ENCODE measurements at places on chromosomes 6 and 20.

DNA sequence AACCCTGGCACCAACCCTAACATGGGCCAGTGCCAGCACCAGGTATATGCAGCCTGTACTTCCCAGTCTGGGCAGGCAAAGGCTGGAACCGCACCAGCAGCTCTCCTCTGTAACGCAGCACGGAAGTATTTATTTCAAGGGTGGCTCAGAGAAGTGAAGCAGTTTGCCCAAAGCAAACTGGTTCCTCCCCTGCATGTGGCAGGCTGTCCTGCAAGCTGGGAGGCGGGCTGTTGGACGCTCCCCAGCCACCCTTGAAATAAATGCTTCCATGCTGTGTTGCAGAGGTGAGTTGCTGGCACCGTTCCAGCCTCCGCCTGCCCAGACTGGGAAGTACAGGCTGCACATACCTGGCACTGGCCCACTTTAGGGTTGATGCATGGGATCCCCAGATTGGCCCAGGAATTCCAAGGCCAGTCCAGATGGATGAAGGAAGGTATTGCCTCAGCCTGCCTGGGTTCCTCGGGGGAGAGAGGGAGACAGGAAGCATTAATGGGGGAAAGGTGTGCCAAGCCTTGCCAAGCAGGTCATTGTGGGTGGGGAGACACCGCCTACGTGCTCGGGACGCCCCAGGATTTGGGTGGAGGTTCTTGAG, 49.8 kb downstream of the PPARD start:
- DNase-seq, result no peak

DNA sequence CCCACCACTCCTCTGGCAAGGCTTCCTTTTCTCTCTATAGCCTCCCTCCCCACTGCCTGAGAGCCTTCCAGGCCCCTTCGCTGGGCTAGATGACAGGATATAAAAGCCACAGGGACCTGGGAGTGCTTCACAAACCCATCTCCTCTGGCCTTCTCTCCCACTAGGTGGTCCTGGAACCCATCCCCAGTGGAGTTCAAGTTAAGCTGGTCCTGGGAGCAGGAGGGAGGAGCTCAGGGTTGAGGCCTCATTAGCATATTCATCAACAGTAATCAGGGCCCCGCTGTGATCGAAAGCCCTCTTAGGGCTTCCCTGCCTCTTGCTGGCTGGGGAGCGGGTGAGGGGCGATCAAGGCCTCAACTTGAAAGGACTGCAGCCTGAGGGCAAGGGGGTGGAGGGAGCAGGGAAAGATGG, 9.1 kb downstream of the EBF4 start:
- no peak for DNase-seq

- DNase-seq, result no peak
These were observed 261.5 kb upstream of the SOX4 start for GRCh38 chr6:21332077-21332476.

- no peak for DNase-seq
These were observed 44.6 kb downstream of the APCDD1L start for GRCh38 chr20:58470336-58471192.

DNA sequence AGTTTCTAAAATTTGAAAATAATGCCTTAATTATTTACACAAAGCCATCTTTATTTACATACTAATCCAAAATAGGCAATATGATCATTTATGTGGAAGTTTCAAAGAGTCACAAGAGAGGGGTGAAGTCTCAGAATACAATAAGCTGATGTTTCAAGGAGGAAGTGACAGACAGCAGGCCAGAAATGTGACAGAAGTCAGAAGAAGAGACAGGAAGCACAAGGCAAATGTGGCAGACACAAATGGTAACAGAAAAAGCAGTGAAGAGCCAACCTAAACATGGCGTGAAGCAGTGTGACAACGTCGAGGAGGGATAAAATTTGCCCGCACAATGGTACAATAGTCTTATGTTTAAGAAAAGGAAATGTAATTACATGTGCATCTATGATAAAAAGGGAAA, 59.8 kb downstream of the SHPRH start:
- no peak for DNase-seq

GRCh38 chr6:49110916-49111315, 352.1 kb downstream of the MMUT start:
- DNase-seq, result no peak

DNA sequence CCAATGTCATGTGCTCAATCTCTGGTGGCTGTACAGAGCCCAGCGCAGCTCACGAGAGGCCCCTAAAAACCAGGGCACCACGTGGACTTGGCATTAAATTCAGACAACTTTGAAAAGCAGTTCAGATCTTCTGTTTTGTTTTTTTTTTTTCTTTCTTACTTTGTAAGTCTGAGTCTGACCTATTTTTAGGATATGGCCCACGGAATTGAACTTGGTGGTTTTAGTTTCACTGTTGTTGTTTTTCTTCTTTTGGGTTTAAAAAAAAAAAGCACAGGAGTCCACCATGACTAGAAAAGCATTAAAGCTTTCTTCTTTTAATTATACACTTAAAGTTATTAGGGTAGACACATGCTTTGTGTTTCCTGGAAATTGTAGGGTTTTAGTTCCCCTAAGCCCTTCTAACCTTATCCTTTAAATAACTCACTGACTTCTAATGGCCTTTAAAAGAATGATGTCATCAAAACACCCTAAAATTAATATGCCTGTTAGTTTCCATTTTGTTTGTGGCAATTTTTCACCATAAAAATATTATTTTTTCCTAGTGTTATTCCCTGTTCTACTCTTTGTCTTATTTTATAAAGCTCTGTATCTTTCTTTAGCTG, 48.5 kb upstream of the CCN2 start:
- no peak for DNase-seq

DNA sequence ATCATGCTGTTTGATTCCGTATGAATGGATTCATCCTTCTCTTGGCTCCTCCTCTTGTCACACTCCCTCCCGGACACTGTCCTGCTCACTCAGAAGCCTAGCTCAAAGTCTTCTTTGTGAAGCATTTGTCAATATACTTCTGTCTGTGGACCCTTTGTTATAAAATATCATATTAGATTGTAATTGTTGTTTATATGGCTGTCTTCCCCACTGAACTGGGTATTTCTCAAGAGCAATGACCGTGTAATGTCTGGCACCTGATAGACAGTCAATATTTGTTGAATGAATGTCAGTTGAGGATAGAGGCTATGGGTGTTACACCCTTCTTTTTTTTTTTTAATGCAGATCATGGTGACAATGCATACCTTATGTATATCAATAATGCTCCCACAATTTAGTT, 335.3 kb downstream of the SOX4 start:
- DNase-seq, result no peak

DNA sequence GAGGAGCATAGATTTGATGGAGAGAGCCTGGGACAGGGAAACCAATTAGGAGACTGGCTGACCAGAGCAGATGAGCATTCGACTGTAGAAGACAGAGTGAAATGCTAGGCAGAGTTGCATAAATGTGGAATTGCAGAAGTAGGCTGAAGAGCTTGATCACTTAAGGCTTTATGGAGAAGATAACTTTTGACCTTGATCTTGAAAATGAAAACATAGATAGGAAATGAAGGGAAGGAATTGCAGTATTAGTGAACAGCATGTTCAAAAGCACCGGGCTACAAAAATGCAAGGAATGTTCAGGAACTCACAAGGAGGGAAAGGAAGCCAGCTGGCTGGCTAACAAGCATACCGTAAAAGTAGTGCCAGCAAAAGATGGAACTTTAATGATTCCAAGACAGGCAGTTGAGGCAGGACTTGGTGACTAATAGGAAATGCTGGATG, 20.5 kb upstream of the LTV1 start:
- DNase-seq, result no peak

GRCh38 chr6:12173661-12174060, 116.5 kb upstream of the EDN1 start:
- DNase-seq, result no peak

DNA sequence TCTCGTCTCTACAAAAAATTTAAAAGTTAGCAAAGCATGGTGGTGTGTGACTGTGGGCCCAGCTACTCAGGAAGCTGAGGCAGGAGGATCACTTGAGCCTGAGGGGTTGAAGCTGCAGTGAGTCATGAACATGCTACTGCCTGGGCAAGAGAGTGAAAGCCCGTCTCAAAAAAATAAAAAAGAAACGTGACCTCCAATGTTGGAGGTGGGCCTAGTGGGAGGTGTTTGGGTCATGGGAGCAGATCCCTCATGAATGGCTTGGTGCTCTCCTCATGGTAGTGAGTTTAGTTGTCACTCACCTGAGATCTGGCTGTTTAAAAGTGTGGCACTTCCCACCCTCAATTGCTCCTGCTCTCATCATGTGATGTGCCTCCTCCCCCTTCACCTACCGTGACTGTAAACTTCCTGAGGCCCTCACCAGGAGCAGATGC, 24.3 kb downstream of the RBL1 start:
- no peak for DNase-seq

- DNase-seq, result no peak
These were observed 55.9 kb upstream of the RNF146 start for GRCh38 chr6:127210725-127211124.

DNA sequence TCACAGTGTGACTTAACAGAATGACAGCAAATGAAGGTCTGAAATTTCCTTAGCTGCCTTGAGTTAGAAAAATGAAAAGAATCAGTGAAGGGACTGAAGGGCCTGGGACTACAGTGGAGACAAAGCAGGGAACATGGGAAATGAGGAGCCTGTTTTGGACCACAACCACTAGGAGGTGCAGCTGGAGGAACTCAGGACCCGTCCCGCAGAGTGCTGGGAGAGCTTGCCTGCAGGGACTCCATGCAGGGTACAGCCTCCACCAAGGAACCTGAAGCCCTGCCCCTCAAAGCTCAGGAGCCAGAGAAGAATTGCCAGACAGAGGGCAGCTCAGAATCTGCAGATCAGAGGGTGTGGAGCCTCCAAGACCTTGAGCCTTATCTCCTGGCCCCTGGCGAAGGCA, 50.7 kb downstream of the LRFN2 start:
- DNase-seq, result no peak

DNA sequence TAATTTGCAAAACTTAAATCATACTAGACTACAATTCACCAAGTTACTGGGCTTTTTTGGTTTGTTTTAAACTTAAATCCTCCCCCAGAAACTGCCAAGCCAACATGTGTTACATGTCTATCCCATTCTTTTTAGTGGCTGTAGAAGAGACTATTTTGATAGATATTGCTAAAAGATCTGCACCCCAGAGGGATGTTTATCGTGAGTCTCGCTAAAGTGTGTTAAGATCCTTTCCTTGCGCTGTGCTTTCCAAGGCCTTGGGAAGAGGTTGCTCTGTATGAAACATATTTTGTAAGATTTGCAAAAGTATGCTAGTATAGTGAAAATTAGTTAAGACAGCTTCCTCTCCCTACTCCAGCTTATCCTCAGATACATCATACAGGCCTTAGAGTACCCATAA, 63.0 kb downstream of the GPX5 start:
- no peak for DNase-seq

- DNase-seq, result no peak
These were observed 2.6 kb upstream of the GPSM3 start for GRCh38 chr6:32194825-32195651.
